ENCODE measurements at places on chromosomes 1 and 21. TPM values are rescaled to one million over a fixed set of nuclear protein-coding genes. Genes with fewer than 3 reads are reported as not detected.

DNA sequence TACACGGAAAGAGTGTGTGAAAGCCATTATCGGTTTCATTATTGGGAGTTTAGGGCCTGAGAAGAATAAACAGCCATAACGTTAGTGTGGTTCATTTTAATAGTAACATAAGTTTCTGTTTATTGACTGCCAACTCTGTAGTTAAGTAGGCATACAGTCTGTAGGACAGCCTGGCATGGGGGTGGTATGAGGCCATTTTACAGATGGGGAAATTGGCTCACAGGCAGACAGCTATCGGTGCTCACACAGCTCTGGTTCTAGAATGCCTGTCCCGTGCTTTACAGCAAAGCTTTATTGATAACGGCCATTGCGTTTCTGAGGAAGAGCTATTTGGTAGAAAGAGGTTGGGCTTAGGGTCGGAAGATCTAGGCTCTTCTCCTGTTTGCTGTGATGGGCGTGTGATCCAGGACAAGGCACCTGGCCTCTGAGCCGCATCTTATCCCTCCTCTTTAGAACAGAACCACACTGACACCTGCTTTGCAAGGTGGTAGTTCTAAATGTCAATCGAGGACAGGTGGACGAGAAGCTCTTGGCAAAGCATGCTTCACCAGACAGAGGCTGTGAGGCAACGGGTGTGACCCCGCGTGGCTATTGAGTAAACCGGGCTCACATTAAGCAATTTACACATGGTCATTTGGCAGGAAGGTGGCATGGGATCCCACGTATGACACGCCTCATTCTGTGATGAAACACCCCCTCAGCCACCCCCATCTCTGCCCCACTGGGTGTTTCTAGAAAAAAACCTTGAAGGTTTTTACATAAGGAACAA is 14.9 kb downstream of the ETS2 start:
- DNase-seq: no peak

GRCh38 chr1:209403921-209404320 is 179.6 kb upstream of the CAMK1G start:
- DNase-seq: no peak

WNT3A gene
- not detected for polyA plus RNA-seq

LEFTY1 gene
- not detected for polyA plus RNA-seq

HUNK gene
- not detected for polyA plus RNA-seq
